Omental fat pad (tissue), 4 donors: ENCODE measurements at places on chromosomes 16 and 17.
A peak's percentile ranks its signal among the peaks of the same experiment; 100 is the strongest.

DNA sequence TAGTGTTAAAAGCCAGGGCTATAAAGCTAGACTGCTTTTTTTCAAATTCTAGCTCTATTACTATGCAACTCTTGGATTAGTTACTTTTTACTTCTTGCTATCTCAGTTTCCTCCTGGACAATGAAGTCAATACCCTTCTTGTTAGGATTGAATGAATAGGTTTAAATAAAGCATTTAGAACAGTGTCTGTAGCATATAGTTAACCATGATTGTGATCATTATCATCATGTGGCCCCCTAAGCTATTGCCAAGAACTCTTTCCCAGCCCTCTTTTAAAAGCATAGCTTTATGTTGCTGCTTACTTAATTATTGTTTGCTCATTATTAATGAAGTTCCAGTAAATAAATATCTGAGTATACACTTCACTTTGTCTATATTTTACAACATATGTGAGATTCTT, 4.5 kb downstream of the VMP1 start:
- no peak for DNase-seq

DNA sequence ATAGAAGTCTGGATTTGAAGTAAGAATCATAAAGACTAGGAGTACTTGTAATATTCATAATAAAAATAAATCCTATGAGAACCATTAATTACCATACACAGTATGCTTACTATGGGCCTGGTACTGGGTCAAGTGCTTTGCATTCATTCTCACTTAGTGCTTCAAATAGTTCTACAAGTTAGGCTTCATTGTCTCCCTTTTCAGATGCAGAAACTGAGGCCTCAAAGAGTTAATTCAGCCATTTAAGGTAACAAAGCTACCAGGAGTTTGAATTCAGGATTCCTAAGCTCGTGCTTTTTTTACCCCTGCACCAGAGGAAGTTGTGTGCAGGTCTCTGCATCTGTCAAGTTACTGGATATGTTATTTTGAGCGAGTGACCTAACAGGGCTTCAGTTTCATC, 1098.4 kb upstream of the EEF2KMT start:
- DNase-seq: no peak

GRCh38 chr17:73191443-73192205, 1.2 kb upstream of the COG1 start:
- peak; percentile 44 for DNase-seq

- no peak for DNase-seq
Measured at GRCh38 chr17:61456061-61456681, 3.9 kb downstream of the TBX4 start.

GRCh38 chr17:1299552-1300370, 20.3 kb downstream of the TRARG1 start:
- no peak for DNase-seq

DNA sequence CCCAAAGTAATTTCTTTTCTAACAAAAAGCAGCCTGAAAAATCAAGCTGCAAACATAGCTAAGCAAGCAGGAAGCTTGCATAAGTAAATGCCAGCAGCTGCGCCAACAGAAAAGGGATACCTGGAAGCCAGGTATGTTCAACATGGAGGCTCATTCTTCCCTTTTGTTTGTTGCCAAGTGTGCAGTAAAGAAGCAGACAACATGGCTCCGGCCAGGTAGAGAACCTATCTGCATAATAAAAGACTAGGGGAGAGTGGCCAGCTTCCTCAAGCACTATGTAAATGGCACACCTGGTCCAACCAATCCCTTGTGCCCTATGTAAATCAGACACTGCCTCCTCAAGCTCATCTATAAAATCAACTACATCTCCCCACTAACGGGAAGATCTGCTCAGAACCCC, 1407.0 kb downstream of the CDH11 start:
- no peak for DNase-seq

GRCh38 chr16:1781758-1782407, 488 bp downstream of the SPSB3 start:
- no peak for DNase-seq

- DNase-seq: no peak
Measured at GRCh38 chr16:18068477-18068876, 268.1 kb downstream of the NPIPA8 start.

DNA sequence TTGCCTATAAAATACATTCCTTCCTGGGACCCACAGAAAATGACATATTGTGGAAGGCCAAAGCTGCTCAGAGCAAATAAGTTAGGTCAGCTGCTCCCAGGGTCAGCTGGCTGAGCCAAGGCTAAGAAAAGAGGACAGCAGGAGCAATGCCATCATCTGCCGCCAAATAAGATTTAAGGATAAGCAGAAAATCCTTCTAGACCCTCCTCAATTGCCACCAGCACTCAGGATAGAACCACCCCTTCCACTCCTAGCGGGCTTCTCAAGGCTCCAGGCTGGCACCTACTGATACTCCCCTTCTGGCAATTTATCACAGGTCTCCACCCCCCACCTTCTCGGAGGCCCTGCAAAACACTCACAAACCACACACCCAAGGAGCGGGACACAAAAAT, 22.9 kb downstream of the MBTPS1 start:
- no peak for DNase-seq

- DNase-seq: no peak
Measured at GRCh38 chr17:82236142-82236971, 7.5 kb downstream of the SLC16A3 start.

- no peak for DNase-seq
Measured at GRCh38 chr16:3092501-3092941, 6.6 kb downstream of the ZSCAN10 start.

- no peak for DNase-seq
Measured at GRCh38 chr16:1534021-1535020, 855 bp downstream of the TMEM204 start.

DNA sequence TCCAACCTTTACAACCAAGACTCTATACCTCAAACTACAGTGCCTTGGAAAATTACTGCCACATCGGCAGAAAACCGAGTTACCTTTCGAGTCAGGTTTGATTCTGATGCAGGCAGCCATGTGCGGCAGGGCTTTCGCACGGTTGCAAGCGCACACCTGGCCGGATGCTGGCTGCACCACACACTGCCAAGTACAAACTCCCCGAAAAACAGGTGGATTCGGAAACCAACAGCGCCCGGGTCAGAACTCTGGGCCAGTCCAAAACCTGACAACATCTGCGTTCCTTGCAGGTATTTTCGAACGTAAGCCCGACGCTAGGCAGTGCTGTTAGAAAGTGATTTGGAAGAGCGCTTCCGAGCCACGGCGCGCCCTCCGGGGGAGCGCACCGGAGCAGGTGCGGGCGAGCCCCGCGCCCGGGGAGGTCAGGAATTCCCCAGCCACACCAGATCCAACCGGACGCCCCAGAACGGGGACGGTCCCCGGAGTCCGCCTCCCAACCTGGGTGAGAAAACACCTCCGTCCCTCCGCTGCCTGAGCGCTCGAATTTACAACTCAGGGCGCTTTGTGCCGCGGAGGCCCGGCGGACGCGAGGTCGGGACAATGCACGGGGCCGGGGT, 1.2 kb downstream of the USP7 start:
- no peak for DNase-seq

GRCh38 chr16:89391-90302, 11.6 kb downstream of the MPG start:
- no peak for DNase-seq

- DNase-seq: no peak
Measured at GRCh38 chr16:55568207-55568606, 1.7 kb downstream of the CAPNS2 start.

DNA sequence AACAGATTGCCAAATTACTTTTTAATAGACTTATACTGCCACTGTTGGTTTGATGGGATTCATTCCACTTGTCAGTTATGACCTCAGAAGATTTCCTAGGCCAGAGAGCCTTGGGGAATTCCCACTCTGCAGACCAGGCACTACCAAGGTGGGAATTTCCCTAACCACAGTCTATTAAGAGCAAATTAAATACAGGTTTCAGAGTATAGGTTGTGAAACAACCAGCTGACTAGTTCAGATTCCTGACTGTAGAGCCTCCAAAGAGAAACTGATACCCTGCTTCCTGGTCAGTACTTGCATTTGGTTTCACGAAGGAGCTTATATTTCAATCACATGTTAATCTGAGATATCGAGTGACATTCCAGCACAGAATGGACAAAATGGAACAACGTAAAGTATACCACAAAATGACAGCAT, 186.5 kb downstream of the STX8 start:
- no peak for DNase-seq

DNA sequence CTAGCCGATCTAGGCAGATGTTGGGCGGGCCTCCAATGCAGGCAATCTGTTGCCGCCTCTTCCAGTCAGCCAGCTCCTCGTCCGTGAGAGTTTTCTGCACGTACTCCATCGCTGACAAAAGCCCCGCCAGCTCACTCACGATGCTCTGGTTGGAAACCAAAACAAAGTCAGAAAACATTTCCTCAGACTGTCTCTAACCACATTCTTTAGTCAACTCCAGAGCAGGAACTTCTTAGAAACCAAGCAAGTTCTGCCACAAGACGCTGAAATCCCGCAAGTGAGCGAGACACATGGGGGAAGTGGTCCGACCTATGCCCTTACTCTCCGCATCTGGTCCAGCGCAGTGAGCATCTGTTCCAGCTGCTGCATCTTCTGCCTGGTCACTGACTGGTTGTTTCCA, 49.1 kb downstream of the STAT5A start:
- DNase-seq: no peak

GRCh38 chr17:41811549-41812380, at the start of gene P3H4:
Gene P3H4 (minus strand): TSS chr17:41811949. CDS start chr17:41811915, 34 bp downstream.
- no peak for DNase-seq

GRCh38 chr16:23222929-23223328, 40.4 kb downstream of the SCNN1G start:
- DNase-seq: no peak
